Bone marrow (tissue), 2 donors: ENCODE measurements at places on chromosomes 2 and 18.

DNA sequence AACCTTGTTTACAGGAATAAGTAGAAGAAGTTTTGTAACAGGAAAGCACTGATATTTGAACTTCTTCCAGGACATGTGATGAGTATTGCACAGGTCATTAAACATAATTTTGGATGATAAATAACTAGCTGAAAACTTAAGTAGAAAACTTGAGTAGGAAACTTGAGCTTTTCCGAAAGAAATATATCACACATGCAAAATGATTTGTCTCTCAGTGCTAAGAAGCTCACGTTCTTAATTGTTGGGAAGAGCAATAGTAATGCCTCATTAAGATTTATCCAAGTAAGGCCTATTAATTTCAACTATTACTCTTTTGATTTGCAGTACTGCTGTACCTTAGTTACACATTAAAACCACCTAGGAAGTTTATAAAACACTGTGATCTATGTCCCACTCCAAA, 1921.9 kb upstream of the LRRTM1 start:
- no peak for DNase-seq

DNA sequence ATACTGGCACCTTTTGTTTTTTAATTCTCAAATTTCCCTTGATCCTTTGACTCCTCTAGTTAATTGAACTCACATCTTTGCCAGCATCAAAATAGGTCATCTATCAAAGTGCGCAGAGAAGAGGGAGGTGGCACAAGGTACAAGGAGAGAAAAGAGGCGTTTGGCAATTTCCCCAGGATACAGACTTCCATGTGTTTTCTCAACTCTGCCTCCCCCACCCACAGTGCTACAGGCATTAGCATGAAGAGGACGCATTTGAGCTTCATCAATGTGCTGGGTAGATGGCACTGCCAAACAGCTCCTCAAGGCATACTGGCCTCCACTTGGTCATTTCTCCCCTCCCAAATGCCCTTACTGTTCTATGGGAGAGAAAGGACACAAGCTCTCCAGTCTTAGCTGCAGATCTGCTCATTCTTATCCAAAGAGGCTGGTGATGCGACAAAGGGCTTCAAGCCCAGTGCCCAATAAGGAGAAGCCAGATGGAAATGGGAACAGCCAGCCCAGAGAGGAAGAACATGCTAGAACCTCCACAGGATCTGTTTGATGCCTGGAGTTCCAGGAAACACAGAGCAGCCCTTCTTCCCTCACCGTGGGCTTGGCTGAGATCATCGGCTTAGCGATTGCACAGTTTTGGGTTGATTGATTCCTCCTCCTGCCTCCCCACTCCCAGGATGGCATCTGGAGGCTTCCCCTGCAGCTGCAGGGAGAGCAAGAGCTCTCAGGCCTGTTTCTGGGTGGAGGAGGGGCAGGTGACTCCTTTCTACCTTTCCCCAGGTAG, 144.7 kb upstream of the SMAD2 start:
- no peak for DNase-seq

GRCh38 chr2:240369801-240370585, 65.5 kb upstream of the GPC1 start:
- DNase-seq: no peak

DNA sequence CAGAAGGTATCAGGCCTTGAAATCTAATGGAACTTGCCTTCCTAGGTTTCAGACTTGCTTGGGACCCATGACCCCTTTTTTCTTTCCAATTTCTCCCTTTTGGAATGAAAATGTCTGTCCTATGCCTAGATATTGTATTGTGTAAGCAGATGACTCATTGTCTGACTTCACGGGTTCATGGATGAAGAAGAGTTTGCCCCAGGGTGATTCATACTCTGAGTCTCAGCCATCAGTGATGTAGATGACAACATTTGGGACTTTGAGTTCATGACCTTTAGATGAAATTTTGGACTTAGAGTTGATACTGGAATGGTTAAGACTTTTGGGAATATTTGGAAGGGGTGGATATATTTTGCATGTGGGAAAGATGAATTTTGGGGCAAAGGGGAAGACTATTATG, 11.2 kb upstream of the SCYGR5 start:
- DNase-seq: no peak

GRCh38 chr2:126704434-126705160, 48.6 kb downstream of the GYPC start:
- DNase-seq: no peak

- DNase-seq: peak; percentile 11
Measured at GRCh38 chr2:37713258-37713700, 41.8 kb upstream of the CDC42EP3 start.

GRCh38 chr2:49226360-49226759, 72.0 kb upstream of the FSHR start:
- DNase-seq: no peak

DNA sequence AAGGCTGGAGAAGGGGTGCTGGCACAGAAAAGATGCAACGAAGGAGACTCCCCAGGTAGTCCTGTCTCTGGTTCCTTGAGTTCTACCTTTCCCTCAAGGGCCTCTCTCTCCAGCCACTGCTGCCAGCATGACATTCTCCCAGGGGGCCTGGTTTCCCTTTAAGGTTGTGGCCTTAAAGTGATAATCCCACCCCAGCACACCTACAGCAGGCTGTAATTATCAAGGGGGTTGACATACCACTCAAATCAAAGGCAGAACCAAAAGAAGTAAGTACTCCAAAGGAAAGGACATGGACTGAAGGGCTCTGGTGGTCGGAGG, 127.4 kb upstream of the MSH6 start:
- DNase-seq: no peak

DNA sequence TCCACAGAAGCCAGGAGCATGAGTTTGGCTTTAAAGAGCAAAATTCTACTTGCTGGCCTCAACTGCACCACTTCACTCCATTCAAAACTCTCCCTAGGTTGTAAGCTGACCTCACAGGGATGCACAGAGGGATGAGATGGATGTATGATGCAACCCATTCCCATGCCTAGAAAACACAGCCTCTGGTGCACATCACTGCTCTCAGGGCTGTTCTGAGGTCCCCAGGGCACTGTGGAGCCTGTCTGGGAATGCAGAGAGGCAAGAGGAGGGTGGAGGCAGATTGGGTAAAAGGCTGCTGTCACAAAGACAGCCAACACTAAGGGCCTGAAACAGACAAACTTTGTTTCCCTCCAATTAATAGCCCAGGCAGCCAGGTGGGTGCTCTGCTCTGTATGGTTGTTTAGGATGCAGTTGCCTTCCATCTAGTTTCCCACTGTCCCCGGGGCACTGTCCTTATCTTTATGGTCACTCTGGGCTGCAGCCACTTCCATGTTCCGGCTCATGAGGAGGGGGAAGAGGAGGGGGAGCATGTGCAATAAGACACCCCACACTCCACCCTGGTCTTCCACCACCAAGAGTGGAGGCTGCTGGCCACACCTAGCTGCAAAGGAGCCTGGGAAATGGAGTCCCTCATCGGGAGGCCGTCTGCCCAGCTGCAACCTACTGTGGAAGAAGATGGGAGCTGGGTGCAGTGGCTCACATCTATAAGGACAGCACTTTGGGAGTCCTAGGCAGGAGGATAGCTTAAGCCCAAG, 7.0 kb downstream of the GPR45 start:
- no peak for DNase-seq

- DNase-seq: no peak
Measured at GRCh38 chr2:8599421-8600242, 82.2 kb upstream of the ID2 start.

DNA sequence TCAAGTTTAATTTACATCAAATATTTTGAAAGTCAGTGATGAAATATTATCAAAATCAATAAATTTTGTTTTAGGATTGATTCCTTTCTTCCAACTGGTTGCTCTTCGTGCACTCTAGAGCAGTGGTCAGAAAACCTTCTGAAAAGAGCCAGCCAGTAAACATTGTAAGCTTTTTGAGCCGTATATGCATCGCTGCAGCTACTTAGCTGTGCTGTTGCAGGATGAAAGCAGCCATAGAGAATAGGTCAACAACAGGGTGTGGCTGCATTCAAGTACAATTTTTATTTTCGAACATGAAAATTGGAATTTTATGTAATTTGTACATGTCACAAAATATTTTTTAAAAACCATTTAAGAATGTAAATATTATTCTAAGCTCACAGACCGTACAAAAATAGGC, 94.9 kb downstream of the MGAT5 start:
- DNase-seq: no peak

DNA sequence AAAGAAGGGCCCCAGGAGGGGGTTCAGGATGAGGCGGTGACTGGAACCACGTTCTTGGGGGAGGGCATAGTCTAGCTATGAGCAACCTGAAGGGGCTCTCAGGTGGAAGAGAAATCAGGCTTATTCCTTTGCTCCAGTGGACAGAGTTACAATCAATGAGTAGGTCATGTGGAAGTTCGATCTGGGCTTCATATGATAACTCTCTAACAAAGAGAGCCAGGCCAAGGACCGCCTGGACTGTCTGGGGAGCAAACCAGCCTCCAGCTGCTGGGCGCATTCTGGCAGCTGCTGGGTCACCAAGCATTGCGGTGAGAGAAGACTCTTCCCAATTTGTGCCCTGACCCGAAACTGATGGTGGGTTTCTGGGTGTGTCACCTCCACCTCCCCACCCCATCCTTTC, 180.3 kb upstream of the SMAD2 start:
- DNase-seq: no peak

DNA sequence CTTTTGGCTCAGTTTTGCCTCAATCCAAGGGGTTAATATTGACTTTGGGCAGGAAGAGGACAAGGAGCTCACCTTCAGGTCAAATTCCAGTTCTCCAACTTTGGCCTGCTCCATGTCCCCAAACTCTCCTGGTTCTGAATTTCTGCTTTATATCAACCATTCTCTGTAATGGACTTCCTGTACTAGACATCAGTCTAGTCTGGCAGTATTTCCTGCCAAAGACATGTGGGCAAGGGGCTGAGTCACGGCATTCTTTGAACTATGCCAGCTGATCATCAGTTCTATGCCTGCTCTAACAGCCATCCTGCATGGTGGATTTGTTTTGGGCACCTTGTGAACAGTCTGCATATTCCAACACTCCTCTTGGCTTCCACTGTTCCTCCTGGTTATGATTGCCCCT, 199.4 kb downstream of the ZEB2 start:
- DNase-seq: no peak

- DNase-seq: no peak
Measured at GRCh38 chr18:30376515-30376914, 666.0 kb downstream of the DSC3 start.

DNA sequence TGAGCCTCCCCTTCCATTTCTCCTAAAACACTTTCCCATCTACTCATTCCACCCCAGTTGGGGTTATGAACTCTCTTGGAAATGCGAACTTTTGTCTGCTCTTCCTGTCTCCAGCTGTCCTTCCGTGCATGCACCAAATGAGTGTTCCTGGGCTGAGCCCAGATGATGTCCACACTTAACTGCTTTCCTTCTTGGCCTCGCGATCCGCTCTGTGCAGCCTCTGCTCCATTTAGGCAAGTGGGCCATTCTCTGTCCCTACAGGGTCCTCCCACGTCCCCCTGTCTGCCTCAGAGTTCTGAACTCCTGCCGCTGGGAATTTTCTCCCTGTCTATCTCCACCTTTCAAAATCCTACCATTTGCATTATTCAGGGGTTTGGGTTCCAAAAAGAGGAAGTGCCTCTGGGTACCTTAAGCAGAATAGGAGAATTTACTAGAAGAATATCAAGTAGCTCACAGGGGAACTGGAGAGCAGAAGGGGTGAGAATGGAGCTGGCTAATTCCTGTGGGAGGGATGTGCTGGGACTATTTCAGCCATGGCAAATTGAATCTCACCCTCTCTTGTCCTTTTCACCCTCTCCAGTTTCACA, 4.7 kb upstream of the NCK2 start:
- DNase-seq: no peak

DNA sequence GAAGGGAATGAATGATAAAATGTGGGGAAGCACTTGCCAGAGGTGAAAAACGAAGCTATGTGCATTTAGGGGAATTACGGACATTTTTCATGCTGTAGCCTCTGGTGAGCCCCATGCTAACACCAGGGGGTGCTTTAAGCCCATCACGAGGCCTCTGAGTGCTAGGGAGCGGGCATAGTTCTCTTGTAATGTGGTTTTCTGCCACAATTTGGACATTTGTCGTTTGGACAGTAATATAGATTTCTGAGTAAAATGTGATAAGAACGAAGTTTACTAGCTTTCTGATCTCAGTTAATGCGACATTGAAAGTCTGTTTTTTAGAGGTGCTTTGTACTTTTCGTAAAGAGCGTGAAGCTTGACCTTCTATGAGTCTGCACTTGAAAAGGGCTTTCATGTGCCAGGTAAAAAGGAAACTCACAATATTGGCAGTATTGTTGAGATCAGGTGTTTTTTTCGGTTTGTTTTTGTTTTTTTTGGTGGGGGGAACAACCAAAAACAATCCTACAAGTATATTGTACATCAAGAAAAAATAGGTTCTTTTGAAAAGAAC, 50.6 kb downstream of the TRAF3IP1 start:
- peak; percentile 35 for DNase-seq

DNA sequence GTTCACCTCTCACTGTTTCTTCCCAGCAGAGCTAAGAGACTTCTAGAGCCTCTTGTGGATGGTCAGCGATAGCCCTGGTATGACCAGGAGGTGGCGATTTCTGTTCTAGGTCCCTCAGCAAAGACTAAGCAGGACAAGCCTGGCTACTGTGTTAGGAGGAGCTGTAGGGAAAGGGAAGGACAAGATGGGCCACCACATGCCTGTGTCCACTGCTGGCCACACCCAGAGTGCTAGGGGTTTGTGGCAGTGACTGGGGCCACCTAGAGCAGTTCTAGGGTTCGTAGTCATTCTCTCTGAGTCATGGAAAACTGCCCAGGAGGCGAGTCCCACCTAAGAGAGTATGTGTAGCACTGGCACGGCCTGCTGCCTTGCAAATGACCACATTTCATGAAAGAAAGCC, 179.4 kb downstream of the ALPK2 start:
- DNase-seq: no peak

- DNase-seq: no peak
Measured at GRCh38 chr2:217468042-217468830, 534.6 kb downstream of the TNS1 start.

- no peak for DNase-seq
Measured at GRCh38 chr2:96806468-96807126, 9.5 kb upstream of the CNNM3 start.

DNA sequence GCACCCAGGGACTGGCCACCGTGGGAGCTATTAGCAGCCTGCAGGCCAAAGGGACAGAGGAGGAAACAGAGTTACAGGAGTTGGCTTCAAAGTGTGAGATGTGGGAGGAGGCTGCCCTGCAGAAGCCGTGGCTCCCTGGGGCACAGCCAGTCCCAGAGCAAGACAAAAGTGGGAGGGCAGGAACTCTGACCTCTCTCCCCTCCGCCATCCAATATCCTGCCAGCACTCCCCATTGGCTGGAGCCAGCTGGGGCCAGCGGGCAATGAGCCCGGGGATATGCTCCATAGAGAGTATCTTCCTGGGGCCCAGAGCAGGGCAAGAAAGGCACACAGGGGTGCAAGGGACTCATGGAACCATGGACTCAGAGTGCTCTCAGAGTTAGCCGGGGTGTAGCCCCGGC, 143.1 kb downstream of the INHBB start:
- no peak for DNase-seq

DNA sequence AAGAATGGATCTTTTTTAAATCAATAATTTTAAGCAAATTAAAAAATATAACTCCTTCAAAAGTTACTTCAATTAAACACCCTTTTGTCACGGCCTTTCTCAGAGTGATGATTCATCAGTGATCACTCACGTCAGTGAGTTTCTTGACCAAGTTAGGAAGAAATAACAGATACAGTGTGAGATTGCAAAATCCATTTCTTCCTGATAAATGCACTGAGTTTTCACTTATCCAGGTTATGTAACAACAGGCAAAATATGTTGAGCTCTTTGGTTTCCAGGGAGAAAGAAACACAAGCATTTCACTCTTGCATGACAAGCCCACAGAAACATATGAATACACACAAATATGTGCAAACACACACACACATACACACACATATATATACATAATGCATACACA, 195.9 kb upstream of the CYRIA start:
- DNase-seq: no peak
